SK-MEL-5 (cell line): ENCODE measurements at places on chromosomes 3 and 15. TPM values are rescaled to one million over a fixed set of nuclear protein-coding genes. Genes with fewer than 3 reads are reported as not detected.

DNA sequence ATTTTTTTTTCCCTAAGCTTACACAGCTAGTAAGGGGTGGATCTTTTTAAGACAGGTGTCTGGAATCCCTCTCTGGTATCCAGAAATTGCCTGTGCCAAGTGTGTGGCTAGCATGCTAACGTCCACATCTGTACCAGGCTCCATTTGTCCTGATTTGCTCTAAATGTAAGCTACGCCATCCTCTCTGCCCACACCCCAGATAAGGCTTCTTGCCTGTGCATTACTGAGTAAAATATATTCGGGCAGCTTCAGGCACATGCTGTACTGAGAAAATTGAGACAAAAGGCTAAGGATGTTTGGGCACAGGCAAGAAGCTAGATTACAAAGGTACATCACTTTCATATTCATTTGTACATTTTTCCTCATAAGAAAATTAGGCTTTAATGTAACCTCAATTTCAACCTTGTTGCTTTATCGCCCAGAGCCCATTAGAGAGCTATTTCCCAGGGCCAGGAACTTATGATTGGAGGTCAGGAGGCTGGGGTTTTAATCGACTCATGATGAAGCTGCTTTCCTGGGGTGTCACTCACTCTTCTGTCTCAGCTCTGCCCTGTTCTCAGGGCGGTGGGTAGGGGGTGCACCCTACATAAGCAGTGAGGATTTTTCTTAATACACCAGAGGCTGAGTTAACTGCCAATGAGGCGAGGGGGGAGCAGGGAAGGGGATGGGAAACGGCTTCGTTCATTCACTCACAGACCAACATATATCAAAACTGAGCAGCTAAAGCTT, 106.3 kb downstream of the RORA start:
- no peak for DNase-seq

DNA sequence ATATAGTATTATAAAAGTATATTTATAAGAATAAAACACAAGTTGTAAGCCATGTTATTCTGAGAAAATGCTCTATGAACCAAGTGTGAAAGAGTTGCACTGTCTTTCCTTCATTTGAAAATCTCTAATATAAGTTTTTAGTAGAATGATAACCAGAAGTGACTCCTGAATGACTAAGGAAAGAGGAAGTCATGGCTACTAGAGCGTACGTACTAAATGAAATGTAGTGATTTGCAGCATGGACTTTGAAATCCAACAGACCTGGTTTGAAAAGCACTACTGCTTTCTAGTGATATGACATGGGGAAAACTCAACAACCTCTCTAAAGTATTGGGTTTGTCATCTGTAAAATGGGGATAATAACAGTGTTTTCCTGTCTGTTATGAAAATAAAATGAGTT, 10.3 kb upstream of the DNAJC13 start:
- DNase-seq: no peak

GRCh38 chr3:195574497-195575304, 9.0 kb downstream of the APOD start:
- no peak for DNase-seq

Gene ZNF639
- total RNA-seq: 39.2 and 39.3 TPM in 2 replicates

Gene LRRC3B
- total RNA-seq: not detected in 2 replicates
